Progenitor cell of endocrine pancreas (in vitro differentiated cells): ENCODE measurements at places on chromosomes 3 and 15. TPM values are rescaled to one million over a fixed set of nuclear protein-coding genes. Genes with fewer than 3 reads are reported as not detected.
A peak's percentile ranks its signal among the peaks of the same experiment; 100 is the strongest.

Gene CERS3
- 0.38 TPM in 1 of 2 replicates, not detected in the other for total RNA-seq

Gene C3orf49
- not detected in 2 replicates for total RNA-seq

Gene CEP19
- total RNA-seq = 2.3 and 2.5 TPM in 2 replicates

Gene SUCNR1
- total RNA-seq = 0.07 and 0.16 TPM in 2 replicates

Gene RARB
- 26.3 and 30.0 TPM in 2 replicates for total RNA-seq

Gene UROC1
- not detected in 2 replicates for total RNA-seq

DNA sequence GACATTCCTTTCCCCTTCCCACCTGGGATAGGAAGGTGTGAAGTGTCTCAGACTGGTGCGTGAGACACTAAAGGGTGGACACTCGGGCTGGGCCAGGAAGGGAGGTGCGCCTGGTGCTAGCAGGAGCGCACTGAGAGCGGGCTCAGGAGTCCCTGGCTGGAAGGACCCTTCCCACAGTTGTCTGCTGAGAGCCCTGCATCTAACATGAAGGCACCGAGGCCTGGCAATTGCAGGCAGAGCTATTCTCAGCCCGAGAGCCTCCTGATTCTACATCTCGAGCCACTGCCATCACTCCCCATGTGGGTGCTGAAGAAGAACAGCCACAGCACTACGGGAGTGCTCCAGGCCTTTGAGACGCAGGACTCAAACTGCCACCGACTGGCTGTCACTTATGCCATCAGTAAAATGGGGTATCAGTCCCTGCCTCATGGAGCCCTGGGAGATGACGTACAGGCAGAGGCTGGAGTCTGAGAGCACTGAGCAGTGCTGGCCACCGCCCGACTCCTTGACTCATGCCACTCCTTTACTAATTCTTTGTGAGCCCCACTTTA is 159.4 kb downstream of the KLF13 start:
- peak; percentile 6 for DNase-seq

DNA sequence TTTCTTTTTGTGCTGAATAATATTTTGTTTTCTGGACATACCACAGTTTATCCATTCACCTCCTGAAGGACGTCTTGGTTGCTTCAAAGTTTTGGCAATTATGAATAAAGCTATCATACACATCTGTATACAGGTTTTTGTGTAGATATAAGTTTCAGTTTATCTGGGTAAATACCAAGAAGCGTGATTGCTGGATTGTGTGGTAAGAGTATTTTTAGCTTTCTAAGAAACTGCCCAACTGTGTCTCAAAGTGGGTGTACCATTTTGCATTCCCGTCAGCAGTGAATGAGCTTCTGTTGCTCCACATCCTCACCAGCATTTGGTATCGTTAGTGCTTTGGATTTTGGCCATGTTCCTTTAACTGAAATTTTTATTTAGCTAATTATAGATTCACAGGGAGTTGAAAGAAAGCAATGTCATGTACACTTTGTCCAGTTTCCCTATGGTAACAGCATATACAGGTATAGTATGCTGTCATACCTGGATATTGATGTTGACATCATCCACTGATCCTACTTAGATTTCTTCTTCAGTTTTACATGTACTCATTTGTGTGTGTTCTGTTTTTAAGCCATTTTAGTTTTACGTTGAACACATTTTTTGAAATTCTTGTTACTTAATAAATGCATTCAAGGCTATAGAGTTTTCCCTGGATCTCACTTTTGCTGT is 11.9 kb downstream of the ARID3B start:
- DNase-seq = no peak

- DNase-seq = no peak
Observed at GRCh38 chr15:37824717-37825382, 109.6 kb upstream of the TMCO5A start.

GRCh38 chr3:176663837-176664831 is 533.1 kb downstream of the TBL1XR1 start:
- no peak for DNase-seq

DNA sequence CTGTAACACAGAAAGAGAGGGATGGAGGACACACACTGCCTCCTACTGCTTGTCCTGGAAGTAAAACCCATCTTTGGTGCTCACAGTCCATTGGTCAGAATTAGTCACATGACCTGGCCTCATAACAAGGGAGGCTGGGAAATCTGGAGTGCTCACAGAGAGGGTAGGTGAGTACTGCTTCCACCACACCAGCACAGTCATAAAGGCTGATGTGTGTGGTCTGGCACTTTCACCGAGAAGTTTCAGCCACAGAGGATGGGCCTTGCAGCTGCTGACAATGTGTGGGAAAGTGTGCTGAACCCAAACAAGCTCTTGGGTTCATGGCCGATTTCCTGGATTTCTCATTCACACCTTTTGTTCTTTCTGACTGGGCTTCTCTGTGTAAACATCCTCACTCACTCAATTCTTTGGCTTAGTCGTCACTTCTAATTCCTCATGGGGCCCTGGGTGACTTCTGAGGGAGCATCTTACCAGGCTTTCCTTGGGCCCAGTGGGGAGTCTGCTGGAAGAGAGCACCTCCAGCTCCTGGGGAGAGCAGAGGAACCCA is 100.7 kb downstream of the ASB7 start:
- DNase-seq = no peak

- no peak for DNase-seq
Observed at GRCh38 chr3:108202834-108203233, 19.4 kb downstream of the IFT57 start.

GRCh38 chr3:126554560-126555525 is 3.9 kb downstream of the C3orf22 start:
- DNase-seq = peak; percentile 7
